CD4-positive, CD25-positive, alpha-beta regulatory T cell (primary cell): ENCODE measurements at places on chromosomes 13 and 19. TPM values are rescaled to one million over a fixed set of nuclear protein-coding genes. Genes with fewer than 3 reads are reported as not detected.

The SYCN gene
- not detected for total RNA-seq

The FAAP24 gene
- total RNA-seq, result 1.2 TPM

DNA sequence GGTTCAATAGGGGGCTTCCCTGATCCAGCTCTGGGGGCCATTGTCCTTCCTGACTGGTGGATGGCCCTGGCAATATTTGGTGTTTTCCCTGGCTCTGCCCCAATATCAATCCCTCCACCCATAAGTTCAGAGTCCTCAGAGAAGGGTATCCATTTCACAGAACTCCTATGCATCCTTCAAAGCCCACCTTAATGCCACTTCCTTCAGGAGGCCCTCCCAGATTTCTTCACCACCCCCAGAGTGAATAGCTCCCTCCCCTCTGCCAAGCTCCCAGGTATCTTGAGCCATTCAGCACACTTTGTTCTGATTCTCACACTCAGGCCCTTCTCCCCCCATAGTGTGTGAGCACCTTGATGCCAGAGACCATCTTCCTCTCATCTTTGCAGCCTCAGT lies 5.8 kb downstream of the PPP1R14A start:
- no peak for DNase-seq

DNA sequence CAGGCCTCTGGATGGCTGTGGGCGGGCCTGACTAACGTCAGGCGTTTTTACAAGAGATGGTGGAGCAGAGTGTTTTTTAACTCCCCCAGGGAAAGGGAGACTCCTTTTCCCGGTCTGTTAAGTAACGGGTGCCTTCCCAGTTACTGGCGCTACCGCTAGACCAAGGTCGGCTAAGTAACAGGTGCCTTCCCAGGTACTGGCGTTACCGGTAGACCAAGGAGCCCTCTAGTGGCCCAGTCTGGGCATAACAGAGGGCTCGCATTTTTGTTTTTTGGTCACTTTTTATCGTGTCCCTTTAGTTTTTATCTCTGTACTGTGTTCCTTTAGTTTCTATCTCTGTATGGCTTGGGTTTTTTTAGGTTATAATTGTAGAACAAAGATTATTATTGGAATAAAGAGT lies 10.0 kb downstream of the ZNF383 start:
- DNase-seq, result no peak

- no peak for DNase-seq
Measured at GRCh38 chr13:41611385-41611784, 154.0 kb downstream of the RGCC start.

GRCh38 chr13:113161433-113161832 lies 3.0 kb downstream of the PROZ start:
- DNase-seq, result no peak

DNA sequence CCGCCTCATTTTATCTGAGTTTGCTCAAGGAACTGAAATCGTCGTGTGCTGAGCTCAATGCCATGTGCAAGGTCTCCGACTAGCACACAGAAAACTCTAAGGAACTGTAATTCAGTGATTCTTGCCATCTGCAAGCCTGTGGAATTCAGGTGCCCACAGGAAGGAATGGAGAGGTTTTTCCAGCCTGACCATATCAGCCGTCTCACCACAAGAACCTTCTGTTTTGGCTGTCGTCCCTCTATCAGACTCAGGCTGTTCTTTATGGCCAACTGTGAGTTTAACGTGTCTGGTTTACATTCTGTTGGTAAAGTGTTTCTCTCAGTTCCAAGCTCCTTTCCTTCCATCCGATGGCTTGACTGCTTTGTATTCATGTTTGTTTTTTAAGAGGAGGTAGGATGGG lies 293.5 kb downstream of the SPRY2 start:
- no peak for DNase-seq

GRCh38 chr13:35947315-35947714 lies 183.9 kb downstream of the DCLK1 start:
- no peak for DNase-seq

- DNase-seq, result no peak
Measured at GRCh38 chr19:56117376-56117884, 3.7 kb downstream of the ZNF787 start.

DNA sequence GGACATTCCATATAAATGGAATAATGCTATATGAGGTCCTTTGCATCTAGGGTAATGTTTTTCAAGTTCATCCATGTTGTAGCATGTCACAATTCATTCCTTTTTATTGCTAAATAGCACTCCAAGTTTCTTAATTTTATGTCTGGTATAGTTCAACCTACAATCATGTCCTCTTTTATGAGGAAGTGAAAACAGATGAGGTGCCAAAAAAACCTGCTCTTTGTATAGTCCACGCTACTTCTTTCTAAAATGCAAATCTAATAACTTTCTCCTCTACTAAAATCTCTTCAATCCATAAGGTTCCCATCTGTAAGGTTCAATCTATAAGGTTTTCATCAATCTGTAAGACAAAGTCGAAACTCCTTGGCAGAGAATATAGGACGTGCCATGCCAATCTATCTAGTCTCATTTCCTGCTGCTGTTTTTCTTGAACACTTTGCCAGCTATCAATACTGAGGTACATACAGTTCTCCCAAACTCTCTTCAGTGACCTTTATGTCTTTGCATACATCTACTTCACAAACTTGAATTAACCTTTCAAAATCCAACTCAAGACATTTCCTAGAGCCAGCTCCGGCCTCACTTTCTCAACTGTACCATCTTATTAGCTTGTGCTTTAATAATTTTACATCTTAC lies 33.7 kb downstream of the INTS6 start:
- no peak for DNase-seq

DNA sequence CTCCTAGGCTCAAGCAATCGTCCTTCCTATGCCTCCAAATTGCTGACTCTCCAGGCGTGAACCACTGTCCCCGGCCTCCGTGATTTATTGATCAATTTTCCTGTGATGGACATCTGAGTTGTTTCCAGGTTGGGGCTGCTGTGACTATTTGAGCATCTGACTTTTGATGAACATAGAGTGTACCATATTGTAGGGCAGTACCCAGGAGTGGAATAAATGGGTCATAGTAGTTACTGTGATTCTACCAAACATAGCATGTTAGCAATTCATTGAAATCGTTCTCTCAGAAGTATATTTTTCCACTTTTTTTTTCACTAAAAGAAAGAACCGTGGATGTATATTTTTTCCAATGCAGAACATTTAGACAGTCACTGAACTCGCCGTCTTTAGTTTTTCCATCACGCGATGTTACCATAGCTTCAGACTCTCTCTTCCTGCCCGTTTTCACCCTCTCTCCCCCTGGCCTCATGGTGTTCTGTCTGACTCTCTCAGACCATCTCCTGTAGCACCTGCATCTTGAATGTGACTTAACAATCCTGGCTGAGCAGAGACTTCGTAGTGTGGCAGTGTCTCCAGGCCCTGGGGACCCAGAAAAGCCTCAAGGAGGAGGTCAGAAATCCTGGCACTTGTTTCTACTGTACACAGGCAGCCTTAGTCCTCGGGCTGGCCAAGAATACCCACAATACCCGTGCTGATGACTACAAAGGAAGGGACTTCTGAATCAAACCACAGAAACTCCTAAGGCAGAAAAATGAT lies 3.2 kb upstream of the RASGRP4 start:
- DNase-seq, result no peak

DNA sequence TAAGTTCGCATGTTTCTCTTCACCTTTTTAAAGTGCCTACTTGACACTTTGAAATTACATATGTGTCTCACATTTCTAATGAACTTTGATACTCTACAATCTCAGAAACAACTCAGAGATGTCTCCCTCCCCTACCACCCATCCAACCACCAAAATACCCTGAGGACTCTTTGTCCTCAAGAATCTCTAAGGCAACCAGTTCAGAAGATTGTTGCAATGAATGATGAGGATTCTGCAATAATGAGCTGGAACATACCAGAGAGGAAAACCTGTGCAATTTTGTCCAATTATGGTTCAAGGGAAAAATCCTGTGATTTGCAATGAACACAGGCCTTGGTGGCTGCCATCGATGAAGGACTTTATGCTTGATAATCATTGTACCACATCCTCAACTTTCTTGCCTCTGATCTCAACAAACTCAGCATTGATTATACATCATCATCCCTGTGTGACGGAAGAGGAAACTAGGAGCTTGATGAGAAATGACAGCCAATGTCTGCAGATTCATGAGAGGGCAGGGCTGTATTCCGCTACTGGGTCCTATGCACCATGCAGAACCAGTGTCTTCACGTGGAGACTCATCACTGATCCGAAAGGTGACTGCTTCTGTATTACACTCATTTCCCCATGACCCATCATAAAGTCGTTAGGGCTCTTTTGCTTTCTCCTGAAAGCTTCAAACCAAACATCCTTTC lies 1.1 kb downstream of the FPR1 start:
- no peak for DNase-seq

DNA sequence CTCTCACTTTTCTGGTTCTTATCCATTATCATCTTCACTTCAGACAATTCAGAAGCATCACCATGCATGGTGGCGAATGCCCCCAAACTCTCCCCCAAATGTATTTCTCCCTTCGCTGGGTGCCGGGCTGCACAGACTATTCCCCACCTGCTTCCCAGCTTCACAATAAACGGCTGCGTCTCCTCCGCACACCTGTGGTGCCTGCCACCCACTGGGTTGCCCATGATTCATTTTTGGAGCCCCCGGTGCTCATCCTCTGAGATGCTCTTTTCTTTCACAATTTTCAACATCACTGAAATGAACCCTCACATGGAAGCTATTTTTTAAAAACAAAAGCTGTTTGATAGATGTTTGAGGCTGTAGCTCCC lies 2.8 kb upstream of the F10 start:
- no peak for DNase-seq

GRCh38 chr13:41418731-41419130 lies 38.6 kb upstream of the RGCC start:
- no peak for DNase-seq

- no peak for DNase-seq
Measured at GRCh38 chr19:2236064-2236313, 140 bp downstream of the PLEKHJ1 start.

DNA sequence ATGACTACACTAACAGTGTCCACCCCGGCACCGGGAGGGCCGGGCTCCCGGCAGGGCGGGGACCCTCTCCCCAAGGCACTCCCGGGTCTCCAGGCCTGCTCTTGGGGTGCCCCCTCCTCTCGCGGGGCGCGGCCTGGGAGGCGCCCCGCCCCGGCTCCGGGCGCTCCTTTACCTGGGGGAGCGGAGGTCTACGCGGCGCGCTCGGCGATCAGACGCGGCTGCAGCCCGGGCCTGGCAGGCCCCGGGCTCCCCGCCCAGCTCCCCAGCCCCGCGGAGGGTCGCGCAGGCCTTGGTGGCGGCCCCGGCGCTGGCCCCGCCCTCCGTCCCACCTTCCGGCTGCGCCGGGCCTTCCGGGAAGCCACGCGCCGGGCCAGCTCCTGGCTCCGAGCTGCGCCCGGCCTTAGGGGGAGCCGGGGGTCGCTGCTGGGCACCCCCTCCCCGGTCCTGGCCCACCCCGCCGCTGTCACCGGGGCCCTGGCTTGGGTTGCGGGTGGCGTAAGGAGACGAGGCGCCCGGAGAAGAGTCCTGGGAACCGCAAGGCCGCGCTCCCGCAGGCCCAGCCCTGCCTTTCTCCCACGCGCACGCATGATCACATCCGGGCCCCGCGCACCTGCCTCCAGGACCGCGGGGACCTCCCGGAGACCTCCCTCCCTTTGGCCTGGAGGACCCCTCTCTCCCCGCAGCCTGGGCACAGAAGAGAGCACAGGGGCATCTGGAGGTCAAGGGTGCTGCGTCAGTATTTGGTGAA lies at the start of gene C19orf12:
Gene C19orf12 (minus strand): TSS at position 309 of the 748 bp plus-strand sequence. CDS start 6,848 bp downstream, outside the sequence.
- peak; percentile 71 for DNase-seq

DNA sequence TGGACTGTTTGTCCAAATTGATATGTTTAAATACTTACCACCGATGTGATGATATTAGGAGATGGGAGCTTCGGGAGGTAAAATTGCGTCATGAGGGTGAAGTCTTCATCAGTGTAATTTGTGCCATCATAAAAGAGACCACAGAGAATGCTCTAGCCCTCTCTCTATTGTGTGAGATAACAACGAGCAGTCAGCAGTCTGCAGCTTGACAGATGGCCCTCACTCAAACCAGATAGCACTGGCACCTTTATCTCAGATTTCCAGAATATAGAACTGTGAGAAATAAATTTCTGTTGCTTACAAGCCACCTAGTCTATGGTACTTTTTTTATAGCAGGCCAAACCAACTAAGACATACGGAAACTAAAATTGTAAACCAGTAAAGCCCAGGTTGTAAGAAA lies 1718.9 kb upstream of the MIR17HG start:
- DNase-seq, result no peak

- no peak for DNase-seq
Measured at GRCh38 chr19:14418856-14419105, 360 bp downstream of the DDX39A start.

DNA sequence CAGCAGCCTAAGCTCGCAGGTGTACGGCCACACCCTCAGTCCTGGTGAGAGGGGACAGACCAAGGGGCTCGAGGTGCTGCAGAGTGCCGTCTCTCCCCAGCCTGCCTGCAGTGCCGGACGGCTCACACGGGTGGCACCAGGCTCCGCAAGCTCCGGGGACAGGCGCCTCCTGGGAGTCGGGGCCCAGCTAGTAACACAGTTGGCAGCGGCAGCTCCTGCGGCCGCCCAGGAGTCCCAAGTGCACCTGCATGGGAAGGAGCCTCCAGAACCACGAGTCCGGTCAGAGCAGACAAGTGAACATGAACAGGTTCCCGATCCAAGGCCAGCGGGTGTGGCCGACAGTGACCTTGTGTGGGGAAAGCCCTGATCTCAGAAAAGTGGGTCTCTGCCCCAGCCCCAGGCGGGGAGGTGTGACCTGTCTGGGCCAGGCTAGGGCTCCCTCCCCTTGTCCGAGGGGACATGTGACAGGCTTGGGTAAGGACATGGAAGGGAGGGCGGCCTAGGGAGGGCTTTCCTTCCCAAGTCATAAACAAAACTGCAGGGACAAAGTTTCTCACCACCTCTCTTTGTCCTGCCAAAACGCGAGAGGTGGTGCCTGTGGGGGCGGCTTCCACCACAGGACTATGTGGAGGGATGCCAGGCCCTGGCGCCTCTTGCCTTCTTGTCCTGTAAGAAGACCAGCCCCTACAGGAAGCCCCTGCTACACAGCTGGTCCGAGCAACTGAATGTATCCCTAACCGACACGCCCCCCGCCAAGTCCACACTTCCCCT lies 46.5 kb downstream of the MLLT1 start:
- DNase-seq, result no peak

- DNase-seq, result no peak
Measured at GRCh38 chr13:58850161-58850560, 1218.6 kb downstream of the PCDH17 start.

DNA sequence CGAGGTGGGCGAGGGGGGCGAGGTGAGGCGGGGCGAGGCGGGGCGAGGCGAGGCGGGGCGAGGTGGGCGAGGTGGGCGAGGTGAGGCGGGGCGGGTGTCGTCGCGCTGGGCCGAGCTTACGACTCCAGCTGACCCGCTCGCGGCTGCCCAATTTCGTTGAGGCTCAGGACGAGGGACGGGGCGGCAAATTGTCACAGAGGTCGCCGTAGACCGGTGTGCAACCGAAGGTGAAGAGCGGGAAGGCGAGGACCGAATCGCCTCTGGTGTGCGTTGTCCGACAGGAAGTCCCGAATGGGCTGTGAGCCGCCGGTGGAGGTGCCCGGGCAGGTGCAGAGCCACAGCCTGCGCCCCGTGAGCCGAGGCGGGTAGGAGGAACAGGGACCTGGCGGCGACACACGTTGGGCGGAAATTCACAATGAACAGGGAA lies at the start of gene LACC1:
Gene LACC1 (plus strand): TSS at position 150 of the 427 bp plus-strand sequence. CDS start 1,082 bp downstream, outside the sequence.
- no peak for DNase-seq
